ENCODE measurements at places on chromosomes 3 and 15. TPM values are rescaled to one million over a fixed set of nuclear protein-coding genes. Genes with fewer than 3 reads are reported as not detected.

MORC1 gene
- total RNA-seq: not detected

DPPA2 gene
- total RNA-seq: not detected

TRIM59 gene
- total RNA-seq: 6.1 TPM

ANKUB1 gene
- not detected for total RNA-seq

STRA6 gene
- total RNA-seq: 14.7 TPM

CILP gene
- total RNA-seq: 0.03 TPM

SLC35G2 gene
- 1.3 TPM for total RNA-seq

RUVBL1 gene
- 135 TPM for total RNA-seq

GOLGA8H gene
- total RNA-seq: not detected

All from HT-29 (cell line).